Endothelial cell of umbilical vein (primary cell): ENCODE measurements at places on chromosomes 13 and 19. TPM values are rescaled to one million over a fixed set of nuclear protein-coding genes. Genes with fewer than 3 reads are reported as not detected.

The URAD gene
- not detected in 2 replicates for total RNA-seq

The SERPINE3 gene
- total RNA-seq: not detected in 2 replicates

The HSD17B14 gene
- total RNA-seq: 20.9 and 21.5 TPM in 2 replicates

The ZNF20 gene
- total RNA-seq: 0.35 and 0.88 TPM in 2 replicates

The IGFL3 gene
- not detected in 2 replicates for total RNA-seq

The KLC3 gene
- total RNA-seq: not detected in 2 replicates

The SYCN gene
- total RNA-seq: not detected in 2 replicates

The MEF2B gene
- 1.2 and 1.3 TPM in 2 replicates for total RNA-seq

The C5AR1 gene
- total RNA-seq: 0.49 TPM in 1 of 2 replicates, not detected in the other

The MIR17HG gene
- 9.1 and 9.5 TPM in 2 replicates for total RNA-seq

The ZNF221 gene
- total RNA-seq: 4.2 and 6.0 TPM in 2 replicates

GRCh38 chr13:34255711-34256110 is 437.8 kb downstream of the RFC3 start:
- no peaks in the 10 kb centered on the region for H3K36me3 ChIP-seq
- no peak overlapping the region for H3K4me3 ChIP-seq
- H3K4me1 ChIP-seq: no peaks in the 10 kb centered on the region
- H3K27ac ChIP-seq: no peak overlapping the region

DNA sequence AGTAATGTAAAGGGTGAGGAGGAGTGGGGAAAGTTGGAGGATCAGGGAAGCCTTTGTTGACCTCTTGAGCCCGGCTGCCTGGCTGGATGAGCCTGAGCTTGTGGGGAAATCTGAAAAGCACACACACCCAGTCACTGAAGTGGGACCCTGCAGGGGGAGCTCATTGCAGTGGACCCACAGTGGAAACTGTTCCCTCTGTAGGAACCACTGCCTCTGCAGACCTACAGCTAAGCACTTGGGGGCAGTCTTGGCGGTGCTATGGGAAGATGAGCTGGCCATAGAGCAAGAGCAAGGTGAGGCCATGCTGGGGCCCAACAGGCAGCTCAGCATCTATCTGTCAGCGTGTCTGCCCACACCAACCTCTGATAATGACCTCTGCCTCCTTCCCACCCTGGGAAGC is 294.8 kb downstream of the TSHZ3 start:
- H3K27ac ChIP-seq: no peak overlapping the region
- no peaks in the 10 kb centered on the region for H3K36me3 ChIP-seq
- H3K4me1 ChIP-seq: no peaks in the 10 kb centered on the region
- no peak overlapping the region for H3K4me3 ChIP-seq
- DNase-seq: no peak

DNA sequence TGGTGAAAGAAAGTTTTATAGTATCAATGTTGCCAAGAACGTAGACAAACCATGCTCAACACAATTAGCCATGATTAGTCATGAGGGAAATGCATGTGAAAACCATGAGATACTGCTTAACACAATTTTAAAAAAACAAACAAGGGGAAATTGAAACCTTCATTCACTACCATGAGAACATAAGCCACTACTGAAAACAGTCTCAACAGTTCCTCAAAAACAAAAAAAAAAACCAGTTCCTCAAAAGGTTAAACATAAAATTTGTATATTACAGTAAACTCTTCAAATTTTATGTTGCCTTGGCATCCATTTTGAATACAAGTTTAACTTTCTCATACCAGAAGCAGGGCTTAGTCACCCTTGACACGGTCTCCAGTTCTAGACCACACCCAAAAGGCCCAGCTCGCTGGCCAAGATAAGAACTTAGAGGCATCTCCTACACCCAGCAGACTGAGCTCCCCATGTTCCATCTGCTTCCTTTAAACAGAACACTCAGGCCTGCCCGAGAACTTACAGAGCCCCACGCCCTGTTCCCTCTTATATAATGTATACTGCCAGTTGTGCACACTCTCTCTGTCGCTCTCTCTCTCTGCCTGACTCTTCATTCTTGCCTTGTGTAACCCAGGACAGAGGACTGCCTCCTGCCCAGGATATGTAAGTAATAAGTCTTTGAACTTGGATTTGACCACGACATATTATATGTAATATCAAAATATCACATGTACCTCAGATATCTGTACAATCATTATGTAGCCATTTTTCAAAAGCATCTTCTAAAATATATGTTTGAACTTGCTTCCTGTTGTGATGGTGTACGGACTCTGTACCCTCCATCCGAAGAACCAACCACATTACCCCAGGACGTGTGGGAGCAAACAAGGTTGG is 67.4 kb downstream of the STK24 start:
- peak; percentile 95 for DNase-seq
- peak overlapping the region; percentile 12 for H3K4me3 ChIP-seq
- H3K27ac ChIP-seq: peak overlapping the region; percentile 95
- no peaks in the 10 kb centered on the region for H3K27me3 ChIP-seq
- peaks cover 64% of the 10 kb centered on the region for H3K4me1 ChIP-seq
- peaks cover 3% of the 10 kb centered on the region for H3K36me3 ChIP-seq

DNA sequence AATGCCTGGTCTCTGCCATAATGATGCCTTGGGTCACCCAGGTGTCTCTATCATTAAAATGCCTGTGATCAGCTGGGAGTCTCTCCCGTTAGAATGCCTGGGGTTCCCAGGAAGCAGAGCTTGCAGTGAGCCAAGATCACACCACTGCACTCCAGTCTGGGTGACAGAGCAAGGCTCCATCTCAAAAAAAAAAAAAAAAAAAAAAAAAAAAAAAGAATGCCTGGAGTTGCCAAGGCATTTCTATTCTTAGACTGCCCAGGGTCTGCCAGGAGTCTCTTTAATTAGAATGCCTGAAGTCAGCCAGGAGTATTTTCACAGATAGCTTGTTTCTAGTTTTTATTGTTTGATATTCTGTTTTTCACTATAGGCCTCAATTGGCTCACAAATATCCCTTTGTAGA is 1552.5 kb downstream of the UQCRFS1 start:
- H3K4me3 ChIP-seq: no peak overlapping the region
- H3K27me3 ChIP-seq: no peaks in the 10 kb centered on the region
- H3K36me3 ChIP-seq: no peaks in the 10 kb centered on the region

- peaks cover 5% of the 10 kb centered on the region for H3K36me3 ChIP-seq
- peak overlapping the region; percentile 46 for H3K4me3 ChIP-seq
- peaks cover 11% of the 10 kb centered on the region for H3K4me1 ChIP-seq
- H3K27me3 ChIP-seq: no peaks in the 10 kb centered on the region
- no peak overlapping the region for H3K27ac ChIP-seq
- no peak for DNase-seq
Measured at GRCh38 chr19:32580353-32580900, 563 bp upstream of the PDCD5 start.

- H3K4me3 ChIP-seq: no peak overlapping the region
- no peak for DNase-seq
- H3K27ac ChIP-seq: no peak overlapping the region
- peaks cover 22% of the 10 kb centered on the region for H3K36me3 ChIP-seq
Measured at GRCh38 chr13:111247552-111247951, 72.9 kb upstream of the TEX29 start.

- peaks cover 5% of the 10 kb centered on the region for H3K4me1 ChIP-seq
- H3K4me3 ChIP-seq: no peak overlapping the region
- H3K27me3 ChIP-seq: no peaks in the 10 kb centered on the region
- no peak overlapping the region for H3K27ac ChIP-seq
- no peak for DNase-seq
- H3K36me3 ChIP-seq: no peaks in the 10 kb centered on the region
Measured at GRCh38 chr13:46624821-46625220, 71.9 kb downstream of the LRCH1 start.

- no peaks in the 10 kb centered on the region for H3K4me1 ChIP-seq
- DNase-seq: peak; percentile 65
- H3K36me3 ChIP-seq: no peaks in the 10 kb centered on the region
- H3K27me3 ChIP-seq: peaks cover 13% of the 10 kb centered on the region
- H3K4me3 ChIP-seq: no peak overlapping the region
- no peak overlapping the region for H3K27ac ChIP-seq
Measured at GRCh38 chr13:75258159-75258782, 223.7 kb downstream of the TBC1D4 start.

- peaks cover 2% of the 10 kb centered on the region for H3K27me3 ChIP-seq
- DNase-seq: peak; percentile 75
- H3K27ac ChIP-seq: no peak overlapping the region
- H3K4me1 ChIP-seq: no peaks in the 10 kb centered on the region
- no peaks in the 10 kb centered on the region for H3K36me3 ChIP-seq
Measured at GRCh38 chr19:9586764-9587163, 2.5 kb upstream of the ZNF121 start.

DNA sequence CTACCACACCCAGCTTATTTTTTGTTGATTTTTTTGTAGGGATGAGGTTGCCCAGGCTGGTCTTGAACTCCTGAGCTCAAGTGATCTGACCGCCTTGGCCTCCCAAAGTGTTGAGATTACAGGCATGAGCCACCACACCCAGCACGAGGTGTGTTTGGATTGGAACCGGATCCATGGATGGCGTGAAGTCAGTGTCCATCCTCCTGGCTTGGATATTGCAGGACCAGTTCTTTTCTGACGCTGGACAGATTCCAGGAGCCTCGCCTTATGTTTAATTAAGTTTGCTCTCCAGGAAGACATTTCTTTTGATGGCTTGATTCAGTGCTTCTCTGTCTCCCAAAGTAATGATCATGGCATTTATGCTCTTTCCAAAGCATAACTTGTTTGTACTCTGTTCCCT is 14.4 kb upstream of the RFXAP start:
- no peak overlapping the region for H3K4me3 ChIP-seq
- peaks cover 3% of the 10 kb centered on the region for H3K27me3 ChIP-seq
- no peak overlapping the region for H3K27ac ChIP-seq
- no peaks in the 10 kb centered on the region for H3K4me1 ChIP-seq
- H3K36me3 ChIP-seq: no peaks in the 10 kb centered on the region

DNA sequence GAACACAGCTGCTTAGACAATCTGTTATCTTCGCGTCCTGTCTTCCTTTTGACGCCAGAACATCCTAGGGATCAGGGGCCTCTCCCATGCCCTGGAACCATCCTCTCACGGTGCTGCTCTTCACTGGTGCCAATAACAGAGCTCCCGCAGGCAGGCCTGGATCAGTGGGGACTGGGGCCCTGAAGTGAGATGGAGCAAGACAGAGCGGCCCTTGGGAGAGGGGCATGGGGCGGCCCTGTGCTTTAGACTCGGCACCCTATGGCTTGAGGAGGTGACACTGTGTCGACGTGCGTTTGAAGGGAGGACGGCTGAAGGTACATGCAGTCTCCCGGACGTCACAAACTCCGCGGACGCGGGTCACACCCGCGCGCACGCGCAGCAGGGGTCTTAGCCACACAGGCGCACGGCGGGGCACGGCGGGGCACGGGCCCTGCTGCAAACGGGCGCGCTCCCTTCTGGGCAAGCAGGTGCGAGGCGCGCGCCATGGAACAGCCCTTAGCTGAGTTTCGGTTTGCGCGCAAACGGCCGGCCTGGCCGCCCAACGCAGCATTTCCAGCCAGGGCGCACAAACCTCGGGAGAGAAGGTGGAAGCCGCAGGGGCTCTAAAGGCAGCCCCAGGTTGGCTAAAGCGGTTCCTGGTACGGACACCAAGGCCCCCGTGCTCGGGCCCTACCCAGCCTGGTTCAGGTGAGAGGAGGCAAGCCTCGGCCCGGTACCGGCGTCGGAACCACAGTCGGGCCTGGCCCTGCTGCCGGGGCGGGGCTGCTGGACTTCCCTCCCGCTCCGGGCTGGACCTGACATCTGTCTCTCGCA is 16.5 kb upstream of the RNF17 start:
- peak; percentile 12 for DNase-seq
- peaks cover 26% of the 10 kb centered on the region for H3K27me3 ChIP-seq
- H3K4me1 ChIP-seq: peaks cover 4% of the 10 kb centered on the region
- no peak overlapping the region for H3K4me3 ChIP-seq
- H3K36me3 ChIP-seq: no peaks in the 10 kb centered on the region

DNA sequence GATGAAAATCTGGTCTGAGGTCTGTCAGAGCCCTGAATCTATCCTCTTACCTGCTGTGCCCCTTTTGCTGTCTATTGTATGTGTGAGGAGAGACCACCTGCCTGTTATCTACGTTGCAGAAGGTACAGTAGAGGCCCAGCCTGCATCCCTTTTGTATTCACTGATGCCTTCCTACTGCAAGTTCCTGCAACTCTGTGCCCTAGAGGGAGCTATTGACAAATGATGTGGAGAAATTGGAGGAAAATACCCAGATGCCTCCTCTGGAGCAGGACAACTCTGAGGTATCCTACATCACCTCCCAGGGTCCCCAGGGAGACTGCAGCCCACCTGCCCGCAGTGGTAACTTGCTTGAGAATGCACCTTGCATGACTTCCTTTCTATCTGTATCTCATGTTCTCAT is 33.7 kb downstream of the SIAH3 start:
- H3K4me3 ChIP-seq: no peak overlapping the region
- no peaks in the 10 kb centered on the region for H3K4me1 ChIP-seq
- H3K27ac ChIP-seq: no peak overlapping the region
- DNase-seq: peak; percentile 6

DNA sequence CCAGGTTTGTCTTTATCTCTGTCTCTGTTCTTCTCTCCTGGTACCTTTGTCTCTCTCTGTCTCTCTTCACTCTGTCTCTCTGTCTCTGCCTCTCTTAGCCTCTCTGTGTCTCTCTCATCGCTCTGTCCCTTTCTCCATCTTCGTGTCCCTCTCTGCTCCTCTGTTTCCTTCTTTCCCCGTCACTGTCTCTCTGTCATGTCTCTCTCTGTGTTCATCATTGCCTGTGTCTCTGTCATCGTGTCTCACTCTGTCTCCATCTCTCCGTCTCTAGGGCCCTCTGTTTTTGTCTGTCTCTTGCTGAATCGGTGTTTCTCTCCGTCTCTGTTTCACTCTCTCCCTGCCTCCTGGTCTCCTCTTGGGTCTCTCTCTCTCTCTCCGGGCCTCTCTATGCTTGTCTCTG is 2.9 kb upstream of the KCNN4 start:
- H3K27me3 ChIP-seq: no peaks in the 10 kb centered on the region
- H3K27ac ChIP-seq: no peak overlapping the region
- no peaks in the 10 kb centered on the region for H3K36me3 ChIP-seq

DNA sequence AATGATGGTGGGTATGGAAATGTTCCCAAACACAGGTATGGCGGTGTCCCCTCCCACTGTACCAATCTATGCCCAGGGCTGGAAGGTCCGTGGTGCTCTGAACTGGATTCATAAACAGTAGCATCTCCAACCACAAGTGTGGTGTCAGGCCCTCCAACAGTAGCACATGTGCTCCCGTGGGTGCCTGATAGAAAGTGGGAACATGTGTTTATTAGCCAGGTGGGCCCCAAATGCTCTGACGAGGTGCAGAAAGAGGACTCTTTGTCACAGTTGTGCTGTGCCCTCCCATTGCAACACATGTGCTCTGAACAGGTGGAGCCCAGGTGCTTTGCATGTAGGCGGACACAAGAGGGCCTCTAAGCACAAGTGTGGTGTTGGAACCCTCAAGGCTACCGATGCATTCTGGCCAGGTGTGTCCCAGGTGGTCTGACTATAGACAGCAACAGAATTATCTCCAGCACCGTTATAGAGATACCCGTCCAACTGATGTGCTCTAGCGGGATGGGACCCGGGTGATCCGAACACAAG is 75.4 kb upstream of the ZNF30 start:
- no peak overlapping the region for H3K4me3 ChIP-seq
- no peaks in the 10 kb centered on the region for H3K4me1 ChIP-seq
- no peak for DNase-seq
- no peaks in the 10 kb centered on the region for H3K36me3 ChIP-seq
- H3K27ac ChIP-seq: no peak overlapping the region
